GM12891 (cell line): ENCODE measurements at places on chromosomes 1 and 21.

DNA sequence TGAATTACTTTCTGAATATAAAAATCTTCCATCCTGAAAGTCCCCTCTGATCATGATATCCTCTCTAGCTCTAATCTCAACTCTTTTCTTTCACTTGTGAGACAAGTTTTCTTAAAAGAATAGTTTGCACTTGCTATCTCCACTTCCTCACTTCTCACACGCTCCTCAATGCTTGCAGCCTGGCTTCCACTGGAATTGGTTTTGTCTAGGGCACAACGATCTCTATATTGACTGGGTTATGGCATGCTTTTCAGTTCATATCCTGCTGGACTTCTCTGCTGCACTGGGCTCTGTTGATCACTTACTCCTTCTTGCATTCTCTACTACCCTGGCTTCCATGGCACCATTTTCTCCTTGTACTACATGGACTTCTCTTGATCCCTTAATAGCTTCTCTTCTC lies 474 bp downstream of the FCRLA start:
- DNase-seq = no peak

- DNase-seq = no peak
Measured at GRCh38 chr1:202521886-202522285, 173.4 kb downstream of the PPP1R12B start.

DNA sequence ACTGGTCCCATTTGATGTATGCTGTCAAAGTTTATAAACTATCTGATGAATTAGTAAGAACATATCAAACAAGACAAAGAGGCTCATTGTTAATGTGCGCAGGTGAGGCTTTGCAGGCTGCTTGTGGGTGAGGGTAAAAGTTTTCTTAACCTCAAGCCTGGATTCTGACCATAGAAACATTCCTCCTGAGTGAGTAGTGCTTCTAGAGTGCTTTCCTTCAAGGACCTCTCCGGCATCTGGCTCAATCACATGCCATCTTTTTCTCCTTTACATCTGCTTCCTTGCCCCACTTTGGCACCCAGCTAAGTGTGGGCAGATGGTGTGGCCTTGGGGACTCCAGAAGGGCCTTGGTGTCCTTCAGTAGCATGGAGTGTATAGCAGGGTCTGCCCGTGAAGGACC lies 104.0 kb downstream of the ROR1 start:
- no peak for DNase-seq

DNA sequence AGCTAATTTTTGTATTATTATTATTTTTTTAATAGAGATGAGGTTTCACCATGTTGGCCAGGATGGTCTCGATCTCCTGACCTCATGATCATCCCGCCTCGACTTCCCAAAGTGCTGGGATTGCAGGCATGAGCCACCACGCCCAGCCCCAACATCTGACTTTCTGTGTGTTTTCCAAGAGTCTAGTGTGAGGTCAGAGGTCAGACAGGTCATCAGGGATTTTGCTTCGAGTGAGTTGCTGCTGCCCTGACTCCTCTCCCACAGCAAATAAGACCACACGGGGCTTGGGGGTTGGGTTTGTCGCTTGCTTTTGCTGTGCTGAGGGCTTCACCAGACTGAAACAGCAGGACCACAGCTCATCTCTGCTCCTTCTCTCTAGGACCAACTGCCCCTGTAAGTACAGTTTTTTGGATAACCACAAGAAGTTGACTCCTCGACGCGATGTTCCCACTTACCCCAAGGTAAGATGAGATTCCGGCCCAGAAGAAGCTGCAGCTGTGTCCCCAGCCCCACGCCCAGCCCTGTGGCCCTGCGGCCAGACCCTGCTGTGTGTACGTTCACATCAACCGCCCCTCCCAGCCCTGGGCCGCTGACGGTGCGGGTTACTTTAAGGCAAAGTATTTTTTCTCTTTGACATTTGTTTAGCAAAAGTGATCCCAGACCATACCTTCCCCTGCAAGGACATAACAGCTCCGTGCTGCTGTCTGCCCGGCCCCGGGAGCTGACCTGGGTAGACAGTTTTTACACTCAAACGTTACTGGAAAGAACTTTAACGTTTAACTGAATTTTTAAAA lies 97.5 kb downstream of the PDE9A start:
- DNase-seq = no peak

- no peak for DNase-seq
Measured at GRCh38 chr1:7442036-7442435, 329.1 kb upstream of the VAMP3 start.

- no peak for DNase-seq
Measured at GRCh38 chr1:76239470-76239918, 164.9 kb downstream of the ST6GALNAC3 start.

- DNase-seq = no peak
Measured at GRCh38 chr1:109307274-109308021, 637 bp upstream of the MYBPHL start.

DNA sequence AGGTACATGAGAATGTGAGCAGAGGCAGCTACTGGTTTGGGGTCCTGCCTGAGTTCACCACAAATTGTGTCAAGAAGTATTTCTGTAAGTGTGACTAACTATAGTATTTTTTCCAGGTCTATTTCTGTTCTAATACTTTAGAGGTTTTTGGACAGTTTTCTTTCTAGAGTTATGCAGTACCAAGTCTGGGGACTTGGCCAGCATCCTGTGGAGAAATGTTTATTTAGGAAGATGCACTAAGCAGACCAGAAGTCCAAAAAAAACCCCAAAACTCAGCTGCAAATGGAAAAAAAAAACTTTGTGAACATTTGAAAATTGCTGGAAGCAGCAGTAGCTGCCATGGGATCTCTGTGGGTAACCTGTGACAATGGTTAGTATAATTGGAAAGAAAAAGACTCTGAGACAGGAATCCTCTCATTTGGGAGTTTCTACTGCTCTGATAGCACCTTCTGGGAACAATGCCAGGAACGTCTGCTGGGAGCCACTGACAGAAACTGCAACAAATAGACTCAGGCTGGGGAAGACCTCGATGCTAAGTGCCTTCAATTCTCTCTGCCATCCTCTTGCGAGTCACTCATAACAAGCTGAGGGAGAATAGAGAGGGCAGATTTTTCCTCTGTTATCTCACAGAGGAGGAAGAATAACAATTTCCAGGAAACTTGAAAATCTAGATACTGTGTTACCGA lies 37.6 kb downstream of the OR10R2 start:
- no peak for DNase-seq

- no peak for DNase-seq
Measured at GRCh38 chr1:80894921-80895320, 905.8 kb upstream of the ADGRL2 start.
